ENCODE measurements at places on chromosomes 13 and 19.

- DNase-seq = no peak
Measured at GRCh38 chr19:54526972-54527371, 24.3 kb downstream of the LAIR2 start.

DNA sequence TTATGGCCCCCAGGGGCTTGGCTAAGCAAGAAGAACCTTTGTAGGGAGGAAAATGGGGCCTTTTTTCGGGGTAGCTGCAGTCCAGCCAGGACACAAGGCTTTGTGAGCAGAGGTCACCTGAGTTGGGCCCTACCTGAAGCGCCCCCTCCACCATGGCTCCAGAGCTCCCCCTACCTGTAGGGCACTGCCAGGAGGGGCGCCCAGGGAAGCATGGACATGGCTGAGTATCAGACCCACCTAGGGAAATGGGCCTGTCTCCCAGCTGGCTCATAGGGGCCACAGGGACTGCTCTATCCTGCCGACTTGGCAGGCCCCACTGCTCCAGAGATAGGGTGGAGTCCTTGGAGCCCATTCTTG is 9.0 kb upstream of the CEBPA start:
- DNase-seq = no peak

- no peak for DNase-seq
Measured at GRCh38 chr19:49470615-49470978, 3.4 kb upstream of the FLT3LG start.

GRCh38 chr13:94765814-94766213 is 53.5 kb upstream of the SOX21 start:
- DNase-seq = no peak

GRCh38 chr13:113837560-113838355 is 26.1 kb downstream of the GAS6 start:
- DNase-seq = peak; percentile 98

- DNase-seq = no peak
Measured at GRCh38 chr19:20664901-20665781, 3.8 kb upstream of the ZNF626 start.

DNA sequence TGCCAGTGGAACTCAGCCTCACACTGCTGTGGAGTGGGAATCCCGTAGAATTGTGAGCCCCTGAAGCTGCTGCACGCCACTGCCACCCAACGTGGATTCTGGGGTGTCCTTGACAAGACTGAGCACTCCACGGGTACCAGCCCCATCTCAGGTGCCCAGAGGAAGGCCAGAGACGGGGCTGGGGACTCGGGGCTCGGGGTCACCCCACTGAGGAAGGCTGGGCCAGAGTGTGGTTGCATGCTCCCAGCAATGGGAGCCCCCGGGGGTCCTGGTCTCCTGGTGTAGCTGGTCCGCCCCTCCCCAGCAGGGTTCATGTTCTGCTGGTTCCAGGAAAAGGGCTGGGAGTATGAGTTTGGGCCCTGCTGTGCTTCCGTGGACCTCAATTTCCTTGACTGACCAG is 15.2 kb downstream of the DAPK3 start:
- no peak for DNase-seq

DNA sequence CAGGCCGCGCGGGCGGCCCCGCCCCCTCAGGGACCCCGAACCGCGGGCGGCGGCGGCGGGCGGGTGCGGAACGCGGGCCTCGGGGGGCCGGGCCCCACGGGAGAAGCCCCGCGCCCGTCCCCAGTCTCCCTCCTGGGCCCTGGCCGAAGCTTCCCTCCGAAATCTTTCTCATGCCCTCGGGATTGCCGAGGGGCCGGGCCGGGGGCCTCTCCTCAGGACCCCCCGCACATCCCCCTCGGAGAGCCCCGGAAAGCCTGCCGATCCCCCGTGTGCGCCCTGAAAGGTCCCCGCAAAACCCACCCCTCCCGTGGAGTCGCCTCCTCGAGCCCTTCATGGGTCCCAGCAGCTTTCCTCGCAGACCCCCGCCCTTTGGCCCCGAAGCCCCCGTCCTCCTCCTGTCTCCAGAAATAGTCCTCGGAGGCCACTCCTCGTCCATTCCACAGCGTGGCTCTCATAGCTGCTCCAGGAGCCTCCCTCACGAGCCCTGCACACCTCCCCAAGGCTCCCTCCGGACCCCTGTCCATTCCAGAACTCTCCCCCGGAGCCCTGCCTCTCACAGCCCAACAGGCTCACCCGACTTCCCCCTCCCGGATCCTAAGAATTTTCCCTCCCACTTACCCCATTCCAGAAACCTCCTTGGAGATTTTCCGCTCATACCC is 555 bp downstream of the SAMD4B start:
- DNase-seq = no peak

DNA sequence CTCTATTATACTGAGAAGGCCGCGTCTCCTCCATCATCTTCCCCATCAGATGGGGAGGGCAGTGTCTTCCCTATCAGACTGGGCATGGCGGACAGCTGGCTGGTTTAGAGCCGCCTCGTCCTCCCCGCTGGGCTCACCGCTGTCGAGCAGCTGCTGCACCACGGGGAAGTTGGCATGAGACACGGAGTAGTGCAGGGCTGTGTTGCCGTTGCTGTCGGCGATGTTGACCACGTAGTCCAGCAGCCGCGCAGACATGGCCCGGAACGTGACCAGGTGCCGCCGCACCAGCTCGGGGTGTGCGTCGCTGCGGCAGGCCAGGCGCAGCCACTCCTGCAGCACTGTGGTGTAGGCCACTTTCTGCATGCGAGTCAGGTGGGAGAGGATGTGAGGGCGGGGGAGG is 18.8 kb upstream of the SPC24 start:
- DNase-seq = no peak

DNA sequence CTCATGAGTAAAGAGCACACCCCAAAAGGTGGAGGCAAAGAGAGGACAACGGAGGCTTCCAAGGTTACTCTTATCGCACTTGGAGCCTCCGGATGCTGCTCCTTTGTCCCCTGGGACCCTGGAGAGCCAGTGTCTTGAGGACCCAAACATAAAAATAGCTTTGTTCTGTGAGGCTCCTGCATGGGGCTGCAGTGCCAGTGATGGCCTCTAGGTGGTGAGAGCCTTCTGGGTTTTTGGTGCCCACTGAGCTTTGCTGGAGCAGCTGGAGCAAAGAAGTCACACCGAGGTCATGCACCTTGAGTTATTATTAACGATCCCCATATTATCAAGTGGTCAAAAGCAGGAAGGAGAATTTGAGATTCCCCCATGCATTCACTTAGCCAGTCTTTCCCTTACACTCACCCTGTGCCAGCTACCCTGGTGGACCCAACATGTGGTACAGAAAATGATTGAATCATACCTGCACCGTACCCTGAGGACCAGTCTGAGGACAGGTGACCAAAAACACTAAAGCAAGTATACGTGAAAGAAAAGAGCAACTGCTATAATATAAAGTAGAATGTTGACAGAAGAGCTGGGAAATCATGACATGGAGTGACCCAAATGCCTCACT is 41.5 kb downstream of the ZNF682 start:
- DNase-seq = no peak

DNA sequence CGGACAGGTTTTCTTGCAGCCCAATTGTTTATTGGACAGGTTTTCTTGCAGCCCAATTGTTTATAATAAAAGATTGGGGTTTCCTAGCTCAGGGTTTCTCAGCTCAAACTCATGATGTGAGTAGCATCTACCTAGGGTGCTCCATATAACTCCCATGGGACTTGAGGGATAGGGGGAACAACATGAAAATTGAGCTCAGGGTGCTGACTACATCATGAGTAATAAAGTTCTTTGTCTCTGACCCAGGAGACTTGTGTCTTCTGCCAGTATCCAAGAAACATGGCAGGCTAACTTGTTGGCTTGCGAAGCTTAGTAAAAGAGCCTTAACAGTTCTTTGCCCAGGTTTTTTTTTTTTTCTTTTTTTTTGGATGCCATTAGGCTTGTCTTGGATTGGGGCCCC is 59.2 kb upstream of the MYCBP2 start:
- DNase-seq = no peak

DNA sequence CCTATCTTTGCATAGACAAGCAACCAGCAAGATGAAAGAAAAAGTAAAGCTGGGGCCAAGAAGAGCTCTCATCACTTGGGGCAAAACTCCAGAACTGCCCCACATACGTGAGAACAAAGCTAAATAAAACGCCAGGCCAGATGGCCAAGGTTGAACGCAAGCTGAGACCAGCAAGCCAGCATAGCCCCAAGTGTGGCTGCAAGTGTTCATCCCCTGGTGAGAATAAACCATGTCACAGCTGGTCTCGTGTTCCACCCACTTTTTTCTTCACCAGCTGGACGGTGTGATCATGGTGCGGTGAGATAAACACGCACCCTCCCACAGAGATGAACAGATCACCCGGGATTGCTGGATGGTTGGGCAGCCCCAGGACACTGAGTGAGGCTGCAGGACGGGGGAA is 109.6 kb upstream of the CACNA1A start:
- no peak for DNase-seq

DNA sequence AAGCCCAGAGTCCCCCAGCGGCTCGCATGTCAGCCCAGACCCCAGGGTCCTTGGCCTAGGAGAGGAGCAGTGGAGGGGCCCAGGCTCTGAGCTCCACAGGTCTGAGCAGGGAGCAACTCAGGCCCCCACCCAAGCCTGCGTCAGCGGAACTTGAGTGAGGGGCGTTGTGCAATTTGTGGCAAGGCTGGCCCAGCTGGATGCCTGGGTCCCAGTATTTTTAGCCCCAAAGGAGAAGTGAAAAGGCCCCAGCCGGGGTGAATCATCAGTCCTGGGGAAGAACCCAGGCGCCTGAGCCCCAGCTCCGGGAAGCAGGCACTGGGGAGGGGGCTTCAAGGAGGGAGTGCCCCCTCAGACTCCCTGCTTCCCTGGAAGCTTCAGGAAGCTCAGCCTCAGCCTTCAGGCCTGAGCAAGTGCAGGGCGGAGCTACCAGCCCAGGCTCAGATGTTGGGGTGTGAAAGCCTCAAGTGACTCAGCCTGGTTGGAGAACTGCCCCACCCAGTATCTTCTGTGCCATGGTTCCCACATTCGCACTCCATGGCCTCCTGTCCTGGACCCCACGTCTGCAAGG is 7.2 kb downstream of the MED29 start:
- peak; percentile 62 for DNase-seq

DNA sequence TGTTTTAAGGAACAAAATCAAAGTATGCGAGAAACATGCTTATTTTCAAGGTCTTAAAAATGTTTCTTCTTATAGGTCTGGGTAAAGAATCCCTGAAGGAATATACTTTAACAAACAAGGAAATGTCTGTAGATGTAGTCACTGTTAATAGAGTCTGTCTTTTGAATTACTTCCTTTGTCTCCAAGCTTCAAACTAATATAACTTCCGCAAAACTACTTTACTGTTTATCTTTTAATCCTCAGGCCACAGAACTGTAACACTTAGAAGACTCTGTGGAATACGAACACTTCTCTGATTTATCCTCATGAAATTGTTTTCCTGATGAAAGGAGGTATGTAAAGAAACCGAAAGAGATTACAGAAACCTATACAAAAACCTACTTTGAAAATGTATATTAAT is 316.0 kb downstream of the PCDH9 start:
- no peak for DNase-seq

GRCh38 chr19:28785971-28786370 is 427.0 kb downstream of the UQCRFS1 start:
- DNase-seq = no peak

GRCh38 chr13:51488212-51488611 is 35.4 kb upstream of the INTS6 start:
- no peak for DNase-seq

GRCh38 chr19:29365836-29366417 is 153.0 kb upstream of the UQCRFS1 start:
- DNase-seq = no peak

- DNase-seq = no peak
Measured at GRCh38 chr19:7469669-7470285, 19.1 kb downstream of the PEX11G start.

- DNase-seq = peak; percentile 2
Measured at GRCh38 chr13:89695343-89696257, 1651.9 kb upstream of the MIR17HG start.

DNA sequence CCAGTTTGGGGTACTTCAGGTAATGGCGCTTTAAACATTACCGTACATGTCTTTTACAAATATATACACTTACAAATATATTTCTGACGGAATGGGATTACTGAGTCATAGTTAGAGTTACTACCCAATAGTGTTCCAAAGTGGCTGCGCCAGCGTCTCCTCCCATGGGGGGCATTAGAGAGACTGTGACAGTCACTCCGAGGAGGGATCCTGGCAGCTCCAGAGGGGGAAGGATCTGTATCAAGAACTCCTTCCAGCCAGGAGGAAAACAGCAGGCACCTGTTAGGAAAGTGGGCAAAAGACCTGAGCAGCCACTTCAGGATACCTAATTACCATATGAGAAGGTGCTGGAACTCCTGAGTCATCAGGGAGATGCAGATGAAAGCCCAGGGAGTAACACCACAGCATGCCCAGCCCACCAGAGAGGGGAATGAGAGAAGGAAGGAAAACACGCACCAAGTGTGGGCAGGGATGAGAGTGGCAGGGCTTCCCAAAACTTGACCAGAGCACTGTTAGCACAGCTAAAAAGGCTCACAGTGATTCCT is 52.9 kb downstream of the SLC7A9 start:
- no peak for DNase-seq

- DNase-seq = peak; percentile 92
Measured at GRCh38 chr19:49148784-49149651, 6.2 kb downstream of the HRC start.

DNA sequence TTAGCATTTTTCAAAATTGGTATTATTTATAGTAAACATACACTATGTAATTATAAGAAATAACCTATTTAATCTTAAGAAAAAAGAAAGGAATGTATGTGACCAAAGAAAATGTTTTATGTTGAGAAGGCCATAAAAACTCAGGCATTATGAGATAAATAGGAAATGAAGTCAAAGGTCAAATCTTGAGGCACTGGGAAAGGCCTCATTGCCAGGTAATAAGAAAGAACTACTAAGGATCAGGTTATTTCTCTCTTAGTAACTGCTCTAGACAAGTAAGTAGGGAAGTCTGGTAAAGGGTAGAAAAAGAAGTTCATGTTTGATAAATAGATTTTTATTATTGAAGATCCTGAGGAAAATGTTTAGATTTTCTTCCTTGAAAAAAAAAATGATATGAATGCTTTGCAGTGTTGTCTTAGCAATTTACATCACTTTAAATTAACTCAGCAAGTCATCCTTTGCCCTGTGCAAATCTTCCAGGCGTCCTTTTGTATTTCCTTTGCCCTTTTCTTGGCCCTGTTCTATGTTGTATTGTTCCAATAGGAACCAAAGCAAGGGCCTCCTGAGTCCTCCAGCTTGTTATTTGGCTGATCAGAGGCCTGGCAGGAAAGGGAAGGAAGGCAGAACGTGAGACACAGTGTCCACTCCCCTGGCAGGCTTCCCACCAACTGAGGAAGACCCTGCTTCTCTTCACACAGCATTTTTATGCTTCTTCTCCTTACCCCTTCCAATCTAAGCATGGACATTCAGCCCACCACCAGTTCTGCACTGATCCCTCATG is 260.4 kb upstream of the MIR17HG start:
- no peak for DNase-seq

- DNase-seq = no peak
Measured at GRCh38 chr13:35768073-35768472, 291.6 kb upstream of the MAB21L1 start.

All from fibroblast of skin of abdomen (primary cell).